ENCODE measurements at places on chromosomes 6 and 20. TPM values are rescaled to one million over a fixed set of nuclear protein-coding genes. Genes with fewer than 3 reads are reported as not detected.

The SLC22A7 gene
- not detected for total RNA-seq

The L3MBTL1 gene
- total RNA-seq = 6.3 TPM

The TP53INP2 gene
- total RNA-seq = 6.2 TPM

The CLVS2 gene
- not detected for total RNA-seq

The LAMA4 gene
- total RNA-seq = 518 TPM

The FAXC gene
- 0.81 TPM for total RNA-seq

The KHDC1L gene
- 1.1 TPM for total RNA-seq

The SPATS1 gene
- total RNA-seq = not detected

The OR2B6 gene
- total RNA-seq = not detected

The TXNDC5 gene
- total RNA-seq = 448 TPM

The INSM1 gene
- total RNA-seq = not detected

The RAET1L gene
- total RNA-seq = not detected

The FAM8A1 gene
- 32.1 TPM for total RNA-seq

The HLA-DRB1 gene
- total RNA-seq = 0.12 TPM

The TMC2 gene
- not detected for total RNA-seq

The NTSR1 gene
- total RNA-seq = 0.49 TPM

The ANKEF1 gene
- 4.2 TPM for total RNA-seq

The SPATA25 gene
- total RNA-seq = 0.97 TPM

The CST2 gene
- total RNA-seq = not detected

The TTLL9 gene
- not detected for total RNA-seq

The SYNJ2 gene
- total RNA-seq = 54.3 TPM

The IL17F gene
- not detected for total RNA-seq

The NMBR gene
- total RNA-seq = not detected

The OXT gene
- total RNA-seq = not detected

The TFAP2C gene
- total RNA-seq = 39.9 TPM

The HCRTR2 gene
- total RNA-seq = not detected

The EPPIN gene
- not detected for total RNA-seq

The SIRPD gene
- not detected for total RNA-seq

The ACTL10 gene
- total RNA-seq = 2.3 TPM

The MOG gene
- total RNA-seq = not detected

The C20orf96 gene
- 2.1 TPM for total RNA-seq

The OOEP gene
- 0.16 TPM for total RNA-seq

The C6orf132 gene
- total RNA-seq = 2.6 TPM

The ZC3H12D gene
- 0.24 TPM for total RNA-seq

The PLCB4 gene
- 55.3 TPM for total RNA-seq

The MMP24 gene
- total RNA-seq = 0.73 TPM

The OPRM1 gene
- total RNA-seq = not detected

The RAB44 gene
- under 0.01 TPM for total RNA-seq

The DLL1 gene
- total RNA-seq = 0.32 TPM

The TRERF1 gene
- total RNA-seq = 10.2 TPM

The C20orf141 gene
- not detected for total RNA-seq

The FAM209B gene
- total RNA-seq = 0.36 TPM

All from hair follicle dermal papilla cell (primary cell).